ENCODE measurements at places on chromosomes 7 and 10.

DNA sequence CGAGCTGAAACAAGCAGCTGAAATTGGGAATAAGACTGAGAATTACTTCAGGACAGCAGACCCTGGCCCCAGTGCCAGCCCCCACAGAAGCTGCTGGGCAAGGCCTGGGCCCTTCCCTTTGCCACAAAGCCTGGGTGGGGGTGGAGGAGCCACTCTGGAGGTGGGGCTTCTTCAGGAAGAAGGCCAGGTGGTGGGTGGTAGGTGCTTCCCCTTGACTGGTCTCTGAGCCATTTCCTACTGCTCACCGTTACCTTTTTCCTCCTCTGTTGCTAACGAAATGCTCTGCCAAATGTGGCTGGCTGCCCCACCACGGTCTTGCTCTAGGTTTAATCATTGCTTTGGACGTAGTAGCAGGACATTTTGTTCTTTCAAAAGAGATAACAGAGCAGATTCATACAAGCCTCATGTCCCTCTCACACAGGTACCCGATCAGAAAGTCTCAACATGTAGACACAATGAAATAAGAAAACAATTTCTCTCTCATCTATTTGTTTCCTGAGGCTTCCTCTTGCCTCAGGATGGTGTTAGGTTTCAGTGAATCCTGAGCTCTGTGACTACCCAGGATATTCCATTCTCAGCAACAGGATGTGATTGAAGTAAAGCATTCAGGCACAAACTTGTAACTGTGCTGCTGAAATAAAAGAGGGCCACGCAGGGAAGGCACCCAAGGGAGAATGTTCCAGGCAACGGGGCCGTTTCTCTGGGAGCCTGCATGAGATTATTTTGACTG, 66.5 kb downstream of the WDR11 start:
- DNase-seq: no peak

- no peak for DNase-seq
Observed at GRCh38 chr7:40165216-40165615, 30.4 kb downstream of the SUGCT start.

DNA sequence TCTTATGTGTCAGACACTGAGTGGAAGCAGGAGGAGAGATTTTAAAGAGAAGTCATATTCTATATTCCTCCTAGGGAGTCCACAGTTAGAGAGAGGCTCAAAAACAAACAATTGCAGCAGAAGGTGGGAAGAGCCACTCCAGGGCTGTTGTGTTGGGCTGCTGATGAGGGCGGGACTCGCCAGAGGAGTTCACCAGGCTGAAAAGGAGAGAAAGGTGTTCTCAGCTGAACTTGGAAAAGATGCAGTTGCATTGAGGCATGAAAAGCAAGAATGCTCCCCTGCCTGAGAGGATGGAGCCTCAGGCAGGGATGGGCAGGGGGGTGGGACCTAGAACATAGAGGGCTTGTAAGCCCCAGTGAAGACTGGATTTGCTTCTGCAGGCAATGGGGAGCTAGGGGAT, 324.2 kb downstream of the CXCL12 start:
- DNase-seq: no peak

GRCh38 chr10:48285710-48286109, 11.2 kb upstream of the FRMPD2 start:
- no peak for DNase-seq

DNA sequence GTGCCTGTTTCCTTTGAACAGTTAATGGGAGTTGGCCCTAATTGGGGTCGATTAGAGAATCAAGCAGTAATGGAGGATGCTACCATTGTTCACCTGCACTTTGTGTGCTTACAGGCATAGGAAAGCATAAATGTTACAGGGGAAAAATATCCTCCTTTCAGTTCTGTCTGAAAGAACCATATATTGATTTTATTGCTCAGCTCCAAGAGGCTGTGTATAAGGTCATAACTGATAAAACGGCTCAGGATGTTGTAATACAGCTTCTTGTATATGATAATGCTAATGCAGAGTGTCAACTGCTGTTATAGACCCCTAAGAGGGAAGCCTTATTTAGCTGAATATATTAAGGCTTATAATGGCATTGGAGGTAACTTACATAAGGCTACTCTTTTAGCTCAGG, 32.9 kb upstream of the AKR1C2 start:
- DNase-seq: no peak

- no peak for DNase-seq
Observed at GRCh38 chr7:70544016-70544415, 587.9 kb upstream of the GALNT17 start.

DNA sequence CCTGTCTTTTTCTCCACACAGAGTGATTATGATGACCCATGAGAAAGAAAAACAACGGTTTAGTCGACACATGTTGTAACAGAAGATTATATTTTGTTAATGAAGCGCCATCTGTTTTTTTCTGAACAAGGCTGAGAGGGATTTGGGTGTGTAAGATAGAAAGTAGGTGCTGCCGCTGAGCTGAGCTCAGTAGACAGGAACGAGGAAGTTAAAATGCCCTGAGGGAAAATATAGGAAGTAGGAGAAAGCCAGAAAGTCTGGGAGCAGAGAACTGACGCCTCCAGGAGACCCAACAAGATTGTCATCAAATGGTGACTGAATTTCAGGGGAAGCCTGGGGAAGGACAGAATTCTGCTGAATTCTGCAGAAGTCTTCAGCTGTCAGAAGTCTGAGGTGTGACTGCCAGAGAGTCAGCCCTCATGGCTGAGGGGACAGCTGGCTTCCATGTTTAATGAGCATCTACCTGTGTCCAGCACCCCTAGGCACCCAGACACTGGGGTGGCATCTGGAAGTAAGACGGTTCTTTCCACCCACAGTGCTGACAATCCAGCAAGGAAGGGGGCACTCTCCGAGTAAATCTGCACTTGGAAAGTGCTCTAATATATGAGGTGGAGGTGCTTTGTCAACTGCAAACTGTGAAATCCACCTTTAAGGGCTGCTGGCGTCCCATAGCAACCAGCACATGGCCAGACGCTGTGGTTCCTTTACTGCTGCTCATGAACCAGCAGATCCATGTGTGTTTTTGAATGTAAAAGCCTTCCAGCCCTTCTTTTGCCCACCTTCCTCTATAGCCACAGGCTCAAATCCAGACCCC, 12.5 kb upstream of the TSPAN15 start:
- no peak for DNase-seq

DNA sequence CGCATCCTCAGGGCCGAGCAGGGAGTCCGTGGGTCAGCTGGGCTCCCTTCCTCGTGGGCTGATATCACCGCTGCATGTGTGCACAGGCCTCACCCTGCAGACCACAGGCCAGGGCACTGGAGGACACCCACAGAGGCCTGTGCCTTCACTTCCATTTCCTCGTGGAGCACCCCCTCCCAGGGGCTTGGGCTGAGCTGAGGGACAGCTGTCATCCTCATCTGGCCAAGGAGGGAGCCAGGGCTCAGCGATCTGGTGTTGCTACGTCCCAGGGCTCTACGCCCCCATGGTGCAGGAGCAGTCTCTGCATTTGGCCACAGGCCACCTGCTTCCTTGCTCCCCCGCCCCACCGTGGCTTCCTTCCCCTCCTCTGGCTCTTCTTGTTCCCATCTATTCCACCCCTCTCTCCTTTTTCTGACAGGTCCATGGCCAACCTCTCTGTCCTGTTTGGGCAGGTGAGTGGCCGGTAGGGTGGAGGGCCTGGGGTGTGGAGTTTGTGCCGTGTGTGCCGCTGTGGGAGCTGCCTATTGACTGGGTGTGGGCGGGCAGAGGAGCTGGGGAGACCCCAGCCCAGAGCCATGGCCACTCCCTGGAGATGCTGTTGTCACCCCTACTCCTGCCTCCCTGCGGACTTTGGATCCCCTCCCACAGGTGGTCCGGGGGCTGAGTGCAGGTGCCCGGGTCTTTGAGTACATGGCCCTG, 8.3 kb upstream of the ASIC3 start:
- DNase-seq: no peak

DNA sequence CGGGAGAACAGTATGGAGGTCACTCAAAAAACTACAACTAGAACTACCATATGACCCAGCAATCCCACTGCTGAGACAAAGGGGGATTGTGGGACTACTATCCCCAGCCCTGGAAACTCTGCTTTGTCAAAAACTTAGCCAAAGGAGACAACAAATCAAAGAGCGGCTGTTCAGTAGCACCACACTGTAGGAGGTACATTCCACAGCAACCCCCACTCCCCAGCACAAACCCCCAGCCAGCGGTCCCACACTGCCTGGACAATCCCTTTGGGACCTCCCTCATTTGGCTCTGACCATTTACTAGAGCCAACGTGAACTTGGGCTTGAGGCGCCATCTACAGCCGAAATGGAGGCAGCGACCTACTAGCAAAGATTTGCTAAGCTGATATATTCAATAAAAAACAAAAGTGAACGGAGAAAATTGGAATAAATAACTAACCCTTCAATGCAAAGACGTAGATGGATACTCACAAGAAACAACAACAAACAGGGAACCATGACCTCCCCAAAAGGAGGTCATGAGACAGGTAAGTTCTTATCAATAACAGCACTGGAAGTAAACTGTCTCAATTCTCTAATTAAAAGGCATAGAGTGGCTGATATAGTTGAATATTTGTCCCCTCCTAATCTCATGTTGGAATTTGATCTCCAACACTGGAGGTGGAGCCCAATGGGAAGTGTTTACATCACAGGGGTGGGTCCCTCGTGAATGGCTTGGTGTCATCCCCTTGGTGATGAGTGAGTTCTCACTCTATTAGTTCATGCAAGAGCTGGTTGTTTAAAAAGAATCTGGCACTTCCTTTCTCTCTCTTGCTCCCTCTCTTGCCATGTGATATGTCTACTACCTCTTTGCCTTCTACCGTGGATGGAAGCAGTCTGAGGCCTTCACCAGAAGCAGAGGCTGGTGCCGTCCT, 119.0 kb upstream of the KCNMA1 start:
- no peak for DNase-seq

DNA sequence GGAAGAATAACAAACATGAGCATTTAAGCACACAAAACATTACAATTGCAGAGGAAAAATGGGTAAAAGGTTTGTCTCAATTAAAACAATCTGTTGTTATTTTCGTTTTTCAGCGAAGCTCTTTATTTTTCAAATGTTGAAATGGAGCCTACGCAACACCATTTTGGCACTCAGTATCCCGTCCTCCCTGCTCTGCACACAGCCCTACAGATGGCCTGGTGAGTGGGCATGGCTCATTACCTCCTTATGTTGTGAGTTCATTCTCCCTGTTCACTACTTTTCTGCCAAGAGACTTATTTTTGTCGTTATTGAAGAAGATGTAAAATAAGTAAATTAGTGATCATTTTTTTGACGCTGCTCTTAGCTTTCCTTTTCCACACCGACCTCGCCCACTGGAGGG, 167.8 kb upstream of the CXCL12 start:
- no peak for DNase-seq

- DNase-seq: no peak
Observed at GRCh38 chr7:37923996-37924395, 3.6 kb downstream of the EPDR1 start.

DNA sequence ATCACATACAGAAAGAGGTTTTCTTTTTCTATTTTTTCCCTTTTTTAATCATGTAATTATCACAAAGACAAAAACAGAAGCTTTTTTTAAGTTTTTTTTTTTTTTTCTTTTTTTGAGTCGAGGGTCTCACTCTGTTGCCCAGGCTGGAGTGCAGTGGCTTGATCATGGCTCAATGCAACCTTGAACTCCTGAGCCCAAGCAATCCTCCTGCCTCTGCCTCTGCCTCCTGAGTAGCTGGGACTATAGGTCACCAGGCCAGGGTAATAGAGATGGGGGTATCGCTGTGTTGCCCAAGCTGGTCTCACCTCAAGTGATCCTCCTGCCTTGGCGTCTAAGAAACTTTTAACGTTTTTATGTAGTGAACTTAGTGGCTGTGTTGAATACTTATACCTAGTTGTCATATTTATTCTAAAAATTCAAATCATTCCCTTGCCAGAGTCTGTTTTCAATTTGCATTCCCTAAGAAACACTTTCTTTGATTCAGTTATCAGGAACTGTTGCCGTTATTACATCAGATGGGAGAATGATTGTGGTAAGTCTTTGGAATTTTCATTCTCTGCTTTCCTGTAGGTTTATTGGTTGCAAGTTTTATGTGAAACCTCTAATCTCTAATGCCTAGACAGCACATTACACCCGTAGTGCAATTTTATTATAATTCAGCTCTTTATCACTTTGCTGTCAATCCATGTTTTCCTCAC, 1.3 kb downstream of the LSM8 start:
- peak; percentile 50 for DNase-seq

DNA sequence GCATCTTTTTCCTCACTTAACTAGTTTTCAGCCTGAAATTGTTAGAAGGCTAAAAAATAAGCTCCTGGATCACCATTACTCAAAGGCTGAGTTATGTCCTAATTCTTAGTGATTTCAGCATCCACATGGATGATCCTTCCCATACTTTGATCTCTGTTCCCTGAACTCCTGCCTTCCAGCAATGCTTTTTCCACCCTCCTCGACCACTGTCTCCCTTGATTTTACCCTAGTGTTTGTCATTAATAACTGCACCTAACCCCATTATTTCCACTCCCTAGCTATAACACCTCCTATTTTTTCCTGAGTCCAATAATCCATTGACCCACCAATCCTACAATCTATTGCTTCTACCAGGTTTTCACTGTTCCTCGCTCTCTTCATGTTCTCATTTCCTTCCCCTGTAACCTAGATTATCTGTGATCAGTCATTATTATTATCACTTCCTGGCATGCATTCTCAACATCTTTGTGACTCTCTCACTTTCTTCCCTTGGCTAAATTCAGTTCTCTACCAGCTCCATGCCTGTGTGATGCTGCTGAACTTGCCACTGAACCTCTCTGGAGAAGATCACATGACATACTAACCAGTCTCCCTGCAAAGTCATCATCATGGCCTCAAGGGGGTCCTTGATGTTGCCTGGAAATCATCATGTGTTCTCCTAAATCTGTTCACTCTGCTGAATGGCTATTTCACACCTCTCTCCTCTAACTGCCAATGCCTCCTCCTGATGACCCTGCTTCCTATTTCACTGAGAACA, 6.5 kb upstream of the CALU start:
- DNase-seq: no peak

GRCh38 chr10:77711683-77712049, 74.1 kb upstream of the KCNMA1 start:
- no peak for DNase-seq

- DNase-seq: no peak
Observed at GRCh38 chr10:122659126-122659525, 40.5 kb downstream of the C10orf120 start.

DNA sequence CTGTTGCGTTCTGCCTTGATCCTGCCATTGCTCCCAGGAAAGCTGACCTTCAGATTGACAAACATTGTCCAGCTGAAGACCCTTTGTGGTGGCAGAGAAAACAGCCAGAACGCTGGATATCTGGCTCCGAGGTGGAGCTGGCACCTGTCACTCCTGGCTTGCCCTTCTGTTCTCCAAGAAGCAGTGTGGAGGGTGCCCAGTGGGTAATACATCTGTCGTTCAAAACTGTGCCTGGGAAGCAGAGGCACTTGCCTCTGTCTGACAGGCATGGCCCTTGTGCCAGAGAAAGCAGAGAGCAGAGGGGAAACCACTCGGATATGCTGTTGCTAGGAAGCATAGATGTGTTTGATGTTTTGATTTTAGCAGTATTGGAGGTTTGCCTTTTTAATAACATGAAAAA, 231.4 kb downstream of the BMPER start:
- no peak for DNase-seq
